Suppressor macrophage treated with lipopolysaccharide for 4 hours (primary cell): ENCODE measurements at places on chromosomes 2 and 18.
A peak's percentile ranks its signal among the peaks of the same experiment; 100 is the strongest.

GRCh38 chr2:29983308-29983707 lies 61.9 kb upstream of the ALK start:
- no peak for DNase-seq

DNA sequence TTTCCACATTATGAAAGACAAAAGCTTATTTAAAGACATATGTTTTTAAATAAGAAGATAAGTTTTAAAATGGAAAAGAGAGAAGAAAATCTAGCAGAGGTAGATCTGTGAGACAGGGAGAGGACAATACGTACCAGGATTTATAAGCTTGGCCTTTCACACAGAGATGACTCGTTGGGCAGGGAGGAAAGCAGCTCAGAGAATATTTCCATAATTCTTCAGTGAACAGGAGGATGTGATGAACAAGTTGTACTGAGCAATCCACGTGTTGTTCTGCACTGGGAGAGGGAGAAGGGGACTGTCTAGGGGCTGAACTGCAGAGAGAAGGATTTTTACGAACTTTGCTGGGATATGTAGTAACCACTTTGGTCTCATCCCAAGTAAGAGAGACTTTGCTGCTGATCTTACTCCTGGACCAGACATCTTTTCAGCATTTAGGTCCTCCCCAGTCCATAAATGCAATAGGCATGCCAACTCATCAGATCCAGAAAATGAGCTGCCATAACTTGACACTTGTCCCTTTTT lies 162.5 kb upstream of the SETBP1 start:
- DNase-seq = no peak

GRCh38 chr18:63904694-63905093 lies 3.1 kb upstream of the SERPINB10 start:
- DNase-seq = no peak

- DNase-seq = peak; percentile 80
Observed at GRCh38 chr2:118016911-118017310, 3.0 kb upstream of the CCDC93 start.

DNA sequence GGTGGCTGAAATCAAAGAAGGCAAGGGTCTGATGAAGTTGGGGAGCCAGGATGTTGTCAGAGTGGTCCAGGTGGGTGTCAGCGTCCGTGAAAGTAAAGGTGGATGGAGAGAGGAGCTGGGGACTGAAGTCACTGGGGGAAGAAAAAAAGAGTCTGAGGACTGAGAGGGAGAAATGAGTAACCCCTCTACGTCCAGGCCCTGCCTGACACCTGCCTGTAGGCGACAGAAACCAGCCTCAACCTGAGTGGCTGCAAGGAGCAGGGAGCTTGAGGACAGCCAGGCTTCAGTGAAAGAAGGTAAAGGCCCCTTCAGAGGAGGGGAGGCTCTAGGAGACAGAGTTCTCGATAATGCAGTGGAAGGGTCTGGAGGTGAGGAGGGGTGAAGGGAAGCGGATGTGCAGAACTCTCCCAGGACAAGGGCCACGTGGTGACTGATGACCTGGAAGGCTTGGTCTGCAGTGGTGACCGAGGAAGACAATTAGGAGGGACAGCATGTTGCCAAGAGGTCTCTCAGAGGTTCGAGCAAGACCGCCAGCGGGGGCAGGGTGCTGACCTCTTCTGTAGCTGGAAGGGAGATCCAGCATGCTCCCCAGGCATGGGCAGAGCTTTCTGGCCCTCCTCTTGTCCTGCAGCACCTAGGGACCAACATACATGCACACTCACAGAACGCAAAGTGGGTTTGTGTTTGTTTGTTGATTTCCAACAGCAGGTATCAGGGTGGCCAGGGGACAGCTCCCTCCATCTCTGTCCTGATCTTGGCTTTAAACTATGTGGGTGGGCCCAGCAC lies 86.6 kb upstream of the TMEM247 start:
- DNase-seq = no peak

GRCh38 chr2:240208631-240209211 lies 68.3 kb upstream of the OTOS start:
- no peak for DNase-seq

DNA sequence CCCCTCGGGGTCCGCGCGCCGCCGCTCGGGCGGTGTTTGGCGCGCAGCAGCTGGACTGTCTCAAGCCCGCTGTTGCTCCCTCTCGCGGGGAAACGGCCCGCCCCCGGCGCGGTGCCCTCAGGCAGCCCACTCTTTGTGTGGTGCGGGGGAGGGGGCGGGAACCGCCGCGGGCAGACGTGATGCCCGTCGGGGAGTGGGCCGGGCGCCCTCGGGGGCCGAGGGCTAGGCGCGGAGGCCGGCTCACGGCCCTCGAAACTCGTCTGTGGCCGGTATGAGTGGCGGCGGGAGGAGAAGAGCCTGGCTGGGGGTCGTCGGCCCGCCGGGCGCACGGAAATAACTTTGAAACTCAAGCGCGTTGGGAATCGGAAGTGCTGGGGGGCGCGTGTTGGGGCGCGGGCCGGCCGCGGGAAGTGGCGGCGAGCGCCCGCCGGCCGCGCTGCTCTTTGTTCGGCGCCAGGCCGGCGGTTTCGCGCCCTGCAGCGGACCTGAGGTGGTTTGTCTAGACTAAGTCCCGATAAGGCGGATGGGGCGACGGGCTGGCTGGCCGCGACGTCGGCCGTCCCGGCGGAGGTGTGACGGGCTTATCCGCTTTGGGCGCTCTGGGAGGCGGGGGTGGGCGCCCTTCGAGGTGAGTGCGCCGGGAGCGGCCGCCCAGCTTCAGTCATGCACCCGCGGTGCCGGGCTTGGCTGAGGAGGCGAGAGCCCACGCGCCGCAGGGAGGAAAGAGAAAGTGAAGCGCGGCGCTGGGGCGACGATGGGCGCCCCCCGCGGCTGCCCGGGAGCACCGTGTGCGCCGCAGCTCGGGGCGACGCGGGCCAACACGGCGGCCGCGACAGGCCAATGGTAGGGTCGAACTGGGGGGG lies 679 bp downstream of the PTMA start:
- peak; percentile 84 for DNase-seq

GRCh38 chr2:238985931-238986446 lies 138.1 kb downstream of the TWIST2 start:
- no peak for DNase-seq

DNA sequence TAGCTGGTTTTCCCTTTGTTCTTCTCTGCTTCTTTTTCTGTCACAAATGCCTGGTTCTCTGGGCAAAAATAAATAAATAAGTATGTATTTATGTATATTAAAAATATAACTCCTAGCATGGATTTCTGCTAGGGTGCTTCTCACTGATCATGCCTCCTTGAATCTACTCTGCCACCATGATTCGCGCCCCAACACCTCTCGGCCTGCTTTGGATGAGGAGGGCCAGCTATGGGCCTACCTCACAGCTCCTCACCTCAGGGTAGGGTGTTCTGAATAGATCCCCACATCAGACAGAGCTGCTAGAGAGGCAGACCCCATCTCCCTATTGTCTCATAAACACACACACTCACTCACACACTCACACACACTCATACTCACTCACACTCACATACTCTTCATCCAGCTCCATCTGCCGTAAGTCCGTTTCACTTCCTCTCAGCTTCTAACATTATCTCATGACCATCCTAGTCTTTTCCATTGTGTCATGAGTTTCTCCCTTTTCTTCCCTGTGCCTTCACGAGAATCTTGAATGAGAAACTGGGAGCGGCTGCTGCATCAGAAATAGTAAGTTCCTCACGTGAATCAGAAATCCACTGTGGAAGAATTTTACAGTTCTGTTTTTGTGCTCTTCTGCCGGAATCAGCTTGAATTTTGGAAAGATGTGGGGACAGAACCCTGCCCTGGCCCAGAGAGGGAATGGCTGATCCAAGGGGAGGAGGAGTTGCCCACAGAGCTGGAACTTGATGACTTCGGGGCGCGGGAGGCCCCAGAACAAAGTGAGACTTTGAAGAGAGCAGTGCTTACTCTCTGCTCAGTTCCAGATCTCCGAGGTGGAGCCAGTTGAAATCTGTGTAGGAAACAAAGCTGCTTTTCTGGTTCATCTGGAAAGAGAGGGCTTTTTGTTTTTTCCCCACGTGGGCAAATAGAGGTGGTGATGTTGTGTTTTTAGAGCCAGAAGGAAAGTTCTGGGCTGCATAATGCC lies 20.9 kb downstream of the ANXA4 start:
- DNase-seq = peak; percentile 95

DNA sequence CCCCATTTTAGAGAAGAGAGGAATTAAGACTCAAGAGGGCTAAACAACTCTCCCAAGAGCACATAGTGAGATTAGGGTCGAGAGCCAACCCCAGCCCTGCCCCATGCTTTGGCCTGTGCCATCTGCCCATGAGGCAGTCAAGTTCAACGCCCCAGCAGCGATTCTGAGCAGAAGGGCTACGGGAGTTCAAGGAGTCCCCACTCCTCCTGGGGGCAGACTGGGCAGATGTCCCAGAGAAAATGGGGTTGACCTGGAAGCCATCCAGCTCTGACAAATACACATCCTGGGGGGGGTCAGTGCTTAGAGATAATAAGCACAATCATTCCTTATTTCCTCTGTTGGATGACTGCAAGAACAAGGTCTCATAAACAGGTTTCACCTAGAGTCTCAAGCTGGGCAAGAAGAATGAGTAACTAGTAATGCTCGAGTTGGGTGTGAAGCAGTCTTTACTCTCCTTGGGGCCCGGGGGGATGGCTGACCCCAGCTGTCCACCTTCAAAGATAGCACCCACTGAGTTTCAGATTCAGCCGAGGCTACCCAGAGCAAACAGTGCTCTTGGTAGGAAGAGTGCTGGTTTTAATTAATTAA lies 716.4 kb downstream of the RNF144A start:
- no peak for DNase-seq

GRCh38 chr2:1493431-1494126 lies 80.3 kb downstream of the TPO start:
- DNase-seq = no peak

DNA sequence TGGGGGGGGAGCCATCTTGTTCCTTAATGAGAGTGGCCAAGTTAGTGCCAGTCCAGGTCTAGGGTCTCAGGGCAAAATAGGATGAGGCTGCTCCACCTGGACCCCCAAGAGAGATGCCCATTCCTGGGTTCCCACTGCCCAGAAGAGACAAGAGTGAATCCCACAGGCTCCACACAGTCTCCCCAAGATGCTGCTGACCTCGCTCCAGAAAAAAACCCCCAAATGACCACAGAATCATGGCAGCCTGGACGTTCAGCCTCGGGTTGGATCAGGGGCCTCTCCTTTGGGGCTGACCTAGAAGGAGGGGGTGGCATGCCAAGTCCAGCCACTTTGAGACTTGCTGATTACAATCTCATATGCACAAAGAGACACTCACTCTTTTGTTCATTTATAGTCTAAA lies 25.1 kb downstream of the STAT1 start:
- no peak for DNase-seq

DNA sequence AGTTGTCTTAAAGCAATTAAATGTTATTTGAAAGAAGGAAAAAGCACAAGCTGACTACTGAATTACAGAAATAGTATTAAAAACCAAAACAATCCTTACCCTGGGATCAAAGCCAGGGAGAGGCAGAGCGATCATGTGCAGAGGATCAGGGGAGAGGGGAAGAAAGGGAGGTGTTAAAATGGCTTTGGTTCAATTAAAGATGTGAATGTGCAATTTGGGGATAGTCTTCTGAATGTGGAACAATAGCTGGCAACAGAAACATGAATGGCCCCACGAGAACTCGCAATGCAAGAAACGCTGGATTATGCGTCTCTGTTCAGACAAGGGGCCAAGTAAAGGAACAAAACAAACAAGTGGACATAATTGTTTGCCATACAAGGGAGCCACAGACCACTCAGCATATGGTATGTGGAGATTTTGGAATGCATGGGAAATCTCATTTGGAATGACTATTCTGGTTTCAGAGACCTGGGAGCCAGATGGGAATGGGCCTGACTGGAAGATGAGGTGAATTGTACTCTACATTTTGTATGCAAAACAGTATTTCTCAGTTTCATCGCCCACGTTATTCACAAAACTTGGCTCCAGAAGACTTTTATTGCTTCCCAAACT lies 155.4 kb downstream of the SLC4A3 start:
- DNase-seq = no peak

DNA sequence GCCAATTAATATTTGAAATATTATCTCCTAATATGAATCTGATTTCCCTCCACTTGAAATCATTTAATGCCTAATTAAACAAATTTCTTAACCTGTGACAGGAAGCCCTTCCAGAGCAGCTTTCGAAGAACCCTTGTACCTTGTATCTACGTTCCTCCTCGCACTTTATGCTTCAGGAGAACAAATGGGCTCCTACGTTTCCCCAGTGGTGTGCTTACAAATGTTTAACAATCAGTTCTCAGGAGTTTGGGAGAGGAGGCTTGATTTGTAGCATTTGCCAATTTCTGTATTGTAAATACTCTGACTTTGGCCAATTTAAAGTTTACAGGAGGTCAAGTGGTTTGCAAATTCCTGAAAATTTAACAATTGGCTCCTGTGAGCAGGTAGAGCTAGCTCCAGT lies 327.8 kb downstream of the THSD7B start:
- no peak for DNase-seq

- no peak for DNase-seq
Observed at GRCh38 chr18:74608681-74609080, 11.0 kb downstream of the ZNF407 start.
